CD8-positive, alpha-beta memory T cell (primary cell): ENCODE measurements at places on chromosomes 2 and 18.

GRCh38 chr2:211545582-211545981 is 989.2 kb downstream of the CPS1 start:
- DNase-seq, result no peak

DNA sequence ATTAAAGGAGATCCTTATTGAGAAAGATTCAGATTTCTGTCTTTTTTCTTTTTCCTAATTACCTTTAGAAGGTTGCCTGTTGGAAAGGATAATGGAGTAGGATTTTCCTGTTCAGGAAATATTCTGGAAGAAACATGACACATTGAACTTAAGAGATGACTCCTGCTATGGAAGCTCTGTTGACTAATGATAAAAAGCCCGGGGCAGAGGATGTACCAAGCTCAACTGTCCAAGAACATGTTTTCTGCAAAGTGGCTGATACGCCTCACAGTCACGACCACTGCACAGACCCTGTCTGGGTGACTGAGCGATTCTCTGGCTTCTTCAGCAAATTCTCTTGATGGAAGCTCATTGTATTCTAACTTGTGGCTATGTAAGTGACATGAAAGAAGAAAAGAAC is 86.2 kb upstream of the THOC1 start:
- DNase-seq, result no peak

DNA sequence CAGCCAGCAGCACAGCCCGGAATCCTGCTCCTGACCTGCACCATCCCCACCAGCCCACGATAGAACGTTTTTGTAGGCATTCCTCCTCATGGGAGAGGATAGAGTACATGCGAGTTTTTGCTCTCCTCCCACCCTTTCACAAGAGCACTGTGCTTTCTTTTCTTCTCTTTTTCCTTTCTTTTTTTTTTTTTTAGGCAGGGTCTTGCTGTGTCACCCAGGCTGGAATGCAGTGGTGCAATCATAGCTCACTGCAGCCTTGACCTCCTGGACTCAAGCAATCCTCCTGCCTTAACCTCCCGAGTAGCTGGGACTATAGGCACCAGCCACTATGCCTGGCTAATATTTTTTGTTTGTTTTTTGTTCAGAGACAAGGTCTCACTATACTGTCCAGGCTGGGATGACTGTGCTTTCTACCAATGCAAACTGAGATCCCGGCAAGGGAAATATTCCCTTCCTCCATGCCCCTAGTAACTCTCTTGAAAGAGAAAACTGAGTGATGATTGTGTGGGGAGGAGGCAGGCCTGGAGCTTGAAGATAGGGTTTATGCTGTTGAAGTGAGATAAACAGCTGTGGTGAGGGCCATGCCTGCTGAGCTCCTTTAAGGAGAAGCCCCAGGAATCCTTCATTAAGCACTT is 82.6 kb upstream of the TXNDC2 start:
- no peak for DNase-seq

GRCh38 chr2:2719015-2719414 is 387.9 kb upstream of the MYT1L start:
- no peak for DNase-seq

DNA sequence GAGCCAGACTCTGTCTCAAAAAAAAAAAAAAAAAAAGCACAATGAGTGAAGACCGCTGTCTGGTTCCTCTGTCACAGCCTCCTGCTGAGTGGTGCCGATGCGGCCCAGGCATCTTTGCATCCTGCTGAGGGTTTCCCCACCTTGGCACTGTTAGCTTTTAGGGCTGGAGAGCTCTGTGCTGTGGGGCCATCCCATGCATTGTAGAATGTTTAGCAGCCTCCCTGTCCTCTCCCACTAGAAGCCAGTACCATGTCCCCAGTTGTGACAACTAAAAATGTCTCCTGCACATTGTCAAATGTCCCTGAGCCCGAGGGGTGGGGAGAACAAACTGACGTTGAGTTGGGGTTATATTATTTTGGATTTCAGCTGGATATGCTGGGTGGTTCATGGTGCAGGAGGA is 7.9 kb upstream of the COLEC11 start:
- no peak for DNase-seq

DNA sequence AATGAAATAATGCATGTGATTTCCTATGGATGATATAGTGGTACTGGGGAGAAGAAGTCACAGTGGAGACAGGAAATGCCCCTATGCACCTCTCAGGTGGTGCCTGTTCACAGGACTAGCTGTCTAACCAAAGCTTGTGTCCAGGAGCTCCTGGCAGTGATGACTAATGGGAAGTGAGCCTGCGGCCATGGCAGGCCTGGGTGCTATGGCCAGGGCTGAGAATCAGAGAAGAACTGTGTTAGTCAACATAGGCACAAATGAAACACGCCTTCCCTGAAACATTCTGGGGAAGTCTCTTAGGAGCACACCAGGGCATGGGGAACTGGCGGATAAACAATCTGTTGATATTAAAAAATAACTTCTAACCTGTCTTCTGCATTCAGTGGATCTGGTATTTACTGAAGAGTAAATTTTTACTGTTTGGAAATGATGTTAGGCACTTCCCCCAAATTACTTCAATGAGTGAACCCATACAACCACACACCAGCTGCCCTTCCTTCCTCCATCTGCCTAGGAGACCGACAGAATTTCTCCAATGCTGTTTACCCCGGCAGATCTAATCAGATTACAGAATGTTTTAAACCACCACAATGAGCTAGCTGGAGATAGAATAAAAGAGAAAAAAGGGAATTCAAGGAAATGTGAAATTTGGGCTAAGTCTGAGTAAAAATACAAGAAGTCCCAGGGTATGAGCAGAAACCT is 67.4 kb downstream of the MEP1B start:
- DNase-seq, result no peak

DNA sequence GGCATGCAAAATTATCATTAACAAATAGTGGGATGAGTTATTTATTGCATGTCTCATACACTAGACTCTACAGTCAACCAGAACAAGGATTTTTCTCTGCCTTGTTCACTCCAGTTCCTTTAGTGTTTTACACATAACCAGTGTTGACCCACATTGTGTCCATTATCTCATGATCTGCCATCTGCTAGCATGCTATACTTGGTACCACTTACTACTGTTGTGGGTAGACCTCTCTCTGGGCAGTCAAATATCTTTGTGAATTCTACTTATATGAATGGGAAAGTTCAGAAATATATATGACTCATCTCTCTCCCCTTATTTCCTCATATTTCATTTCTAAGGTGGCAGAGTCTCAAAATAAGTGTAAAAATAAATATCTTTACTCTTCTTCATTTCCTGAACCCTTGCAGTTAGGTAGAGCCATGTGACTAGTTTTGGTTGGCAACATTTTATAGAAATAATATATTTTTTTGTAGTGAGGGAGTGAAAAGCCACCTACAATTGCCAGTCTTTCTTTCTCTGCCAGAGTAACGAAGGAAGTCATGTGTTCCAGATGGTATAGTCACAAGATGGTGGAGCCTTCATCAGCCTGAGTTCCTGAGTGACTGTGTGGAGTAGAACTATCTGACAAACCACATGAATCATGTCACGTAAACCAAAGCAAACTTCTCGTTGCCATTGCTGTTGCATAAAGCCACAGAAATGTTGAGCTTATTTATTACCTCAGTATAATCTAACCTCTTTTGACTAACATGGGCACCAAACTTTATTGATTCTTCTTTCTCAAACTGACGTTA is 704.0 kb downstream of the RNF144A start:
- DNase-seq, result no peak

DNA sequence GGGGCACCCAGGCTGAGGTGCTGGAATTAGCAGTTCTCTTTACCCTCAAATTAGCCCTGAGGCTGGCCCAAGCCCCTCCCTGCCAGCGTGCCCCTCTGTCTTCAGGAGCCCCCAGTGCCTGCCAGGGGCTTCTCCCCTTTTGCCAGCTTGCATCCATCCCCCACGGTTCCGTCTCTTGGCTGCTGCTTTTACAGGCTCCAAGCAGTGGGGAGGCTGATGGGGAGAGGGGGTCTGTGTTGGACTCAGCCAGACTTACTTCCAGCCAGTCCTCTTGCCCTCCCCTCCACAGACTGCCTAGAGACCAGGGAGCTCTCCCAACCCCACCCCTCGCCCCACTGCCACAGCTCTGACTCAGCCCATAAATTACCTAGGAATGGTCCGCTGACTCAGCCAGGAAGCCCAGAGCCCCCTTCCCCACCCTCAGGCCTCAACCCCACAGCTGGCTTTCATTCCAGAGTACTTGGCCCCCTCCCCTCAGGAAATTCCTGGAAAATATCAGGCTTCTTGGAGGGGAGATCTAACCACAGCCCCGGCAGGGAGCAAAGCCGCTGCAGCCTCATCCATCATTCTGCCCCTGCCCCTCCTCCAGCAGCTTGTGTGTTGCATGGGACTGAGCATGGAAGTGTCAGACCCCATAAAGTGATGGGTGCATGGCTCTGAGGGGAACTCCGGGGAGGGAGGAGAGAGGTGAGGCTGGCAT is 184.6 kb downstream of the ZFP36L2 start:
- DNase-seq, result no peak

DNA sequence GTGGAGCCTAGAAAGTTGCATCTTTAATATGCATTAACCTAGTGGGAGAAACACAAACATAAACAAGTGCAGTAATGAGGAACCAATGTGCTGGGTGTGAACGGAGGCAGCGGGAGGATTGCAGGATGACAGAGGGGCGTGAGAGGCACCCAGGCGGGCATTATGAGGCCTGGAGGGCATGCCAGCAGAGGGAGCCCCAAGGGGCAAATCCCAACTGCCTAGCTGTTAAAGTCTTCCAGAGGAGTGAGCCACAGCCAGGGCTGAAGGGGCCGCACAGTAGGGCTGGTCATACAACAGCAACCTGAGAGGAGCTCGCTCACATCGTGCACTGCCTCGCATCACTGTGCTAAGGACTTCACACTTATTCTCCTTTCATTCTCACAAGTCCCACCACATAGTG is 13.3 kb upstream of the PRELID3A start:
- no peak for DNase-seq

DNA sequence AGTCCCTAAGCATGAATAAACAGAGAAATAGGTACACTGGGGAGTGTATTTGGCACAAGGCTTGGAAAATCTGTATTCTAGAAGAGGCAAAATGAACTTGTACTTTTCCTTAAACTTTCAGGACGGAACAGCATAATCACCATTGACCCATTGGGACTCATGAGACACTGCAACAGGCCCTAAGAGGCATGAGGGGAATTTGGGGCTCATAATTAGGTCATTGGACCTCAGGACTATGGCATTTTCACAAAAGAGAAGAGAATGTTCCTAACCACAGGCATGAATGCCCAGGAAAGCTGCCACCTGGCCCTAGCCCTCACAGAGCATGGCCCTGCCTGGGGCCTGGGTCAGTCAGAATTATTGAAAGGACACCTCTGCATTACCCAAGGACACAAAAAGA is 67.9 kb upstream of the PIK3C3 start:
- no peak for DNase-seq

GRCh38 chr2:190139371-190139770 is 76.8 kb upstream of the MSTN start:
- no peak for DNase-seq

- DNase-seq, result no peak
Measured at GRCh38 chr2:55585451-55586080, 31.9 kb downstream of the PPP4R3B start.

DNA sequence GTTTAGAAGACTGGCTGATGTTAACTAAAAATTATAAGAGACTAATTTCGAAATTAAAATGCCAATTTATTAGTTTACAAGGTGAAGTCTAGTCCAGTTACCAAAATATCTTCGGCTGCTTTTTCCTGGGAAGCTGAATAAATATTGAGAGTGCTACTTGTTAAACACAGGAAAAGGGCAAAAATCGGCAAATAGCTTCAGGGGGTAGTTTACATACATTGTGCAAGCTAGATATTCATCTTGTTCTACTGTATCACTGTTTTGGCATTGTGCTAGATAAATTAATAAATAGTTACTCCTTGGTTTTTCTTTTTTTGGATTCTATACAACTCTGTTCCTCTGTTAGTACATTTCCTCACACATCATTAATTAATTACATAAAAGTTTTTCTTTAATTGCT is 29.3 kb downstream of the NHEJ1 start:
- no peak for DNase-seq

DNA sequence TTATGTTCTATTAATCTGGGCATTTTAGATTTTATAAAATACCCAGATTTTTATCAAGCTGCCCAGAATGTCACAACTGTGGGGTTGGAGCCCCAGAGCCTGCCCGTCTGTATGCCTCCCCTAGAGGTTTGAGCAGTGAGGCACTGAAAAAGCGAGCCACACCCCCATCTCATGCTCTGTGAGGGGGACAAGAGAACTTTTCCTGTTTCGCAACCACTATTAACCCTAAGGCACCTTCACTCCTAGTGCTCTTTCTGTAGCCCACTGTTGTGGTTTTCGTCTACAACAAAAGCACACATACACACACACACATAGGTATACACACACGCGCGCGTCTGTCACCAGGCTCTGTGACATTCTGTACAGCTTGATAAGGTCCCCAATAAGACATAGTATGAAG is 38.0 kb downstream of the DCDC2C start:
- DNase-seq, result no peak

GRCh38 chr2:223585666-223586065 is 16.5 kb downstream of the SCG2 start:
- DNase-seq, result no peak

- DNase-seq, result no peak
Measured at GRCh38 chr2:156935616-156936015, 321.9 kb upstream of the GALNT5 start.

DNA sequence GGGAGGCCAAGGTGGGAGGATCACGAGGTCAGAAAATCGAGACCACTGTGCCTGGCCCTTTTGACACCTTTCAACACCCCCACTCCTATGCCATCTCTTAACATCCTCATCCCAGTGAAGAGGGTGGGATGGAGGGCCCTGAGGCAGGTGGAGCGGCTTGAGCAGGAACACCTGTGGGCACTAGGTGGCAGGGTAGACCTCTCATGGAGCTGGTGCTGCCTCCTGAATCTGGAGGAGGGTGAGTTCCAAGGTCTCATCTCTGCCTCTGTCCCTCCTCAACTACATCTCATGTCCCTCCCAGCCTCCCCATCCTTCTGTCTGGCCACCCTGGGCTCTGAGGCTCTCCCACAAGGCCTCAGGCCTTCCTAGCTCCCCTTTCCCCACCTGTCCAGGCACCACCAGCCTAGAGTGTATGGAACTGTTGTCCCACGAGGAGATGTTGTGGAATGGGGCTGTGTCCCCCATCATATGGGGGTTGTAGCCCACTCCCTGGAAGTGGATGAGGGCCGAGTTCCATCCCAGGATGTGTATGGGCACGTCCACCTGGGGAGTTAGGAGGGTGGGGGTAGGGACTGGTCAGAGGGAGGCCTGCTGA is 17.0 kb upstream of the CRYBA2 start:
- DNase-seq, result no peak

GRCh38 chr2:172842511-172843265 is 107.0 kb downstream of the RAPGEF4 start:
- DNase-seq, result no peak

GRCh38 chr18:21678859-21679258 is 25.7 kb downstream of the ABHD3 start:
- no peak for DNase-seq

- DNase-seq, result no peak
Measured at GRCh38 chr18:62484941-62485340, 37.9 kb upstream of the ZCCHC2 start.

GRCh38 chr2:142596334-142597088 is 281.0 kb upstream of the KYNU start:
- no peak for DNase-seq
